ENCODE measurements at places on chromosomes 11 and 22. TPM values are rescaled to one million over a fixed set of nuclear protein-coding genes. Genes with fewer than 3 reads are reported as not detected.

DNA sequence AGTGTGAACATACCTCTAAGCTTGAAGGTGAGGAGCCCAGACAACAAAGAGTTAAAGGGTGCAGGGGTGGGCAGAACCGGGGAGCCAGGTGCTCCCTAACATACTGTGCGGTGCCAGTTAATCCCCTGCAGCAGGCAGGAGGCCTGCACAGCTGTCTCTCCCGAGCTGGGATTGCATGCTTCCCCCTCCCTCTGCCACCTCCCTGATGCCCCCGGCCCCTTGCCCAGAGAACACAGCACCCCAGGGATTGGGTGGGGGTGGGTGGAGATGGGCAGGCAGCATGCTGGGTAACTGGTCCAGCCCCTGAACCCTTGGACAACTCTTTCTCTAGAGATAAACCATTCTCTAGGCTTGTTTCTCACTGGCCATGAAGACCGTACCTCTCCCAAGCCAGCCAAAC is 67.7 kb upstream of the MYOD1 start:
- no peak overlapping the region for H3K4me3 ChIP-seq
- no peaks in the 10 kb centered on the region for H3K27me3 ChIP-seq
- no peak overlapping the region for H3K27ac ChIP-seq
- no peaks in the 10 kb centered on the region for H3K4me1 ChIP-seq
- no peaks in the 10 kb centered on the region for H3K36me3 ChIP-seq

GRCh38 chr11:2263724-2264360 is 6.5 kb downstream of the ASCL2 start:
- DNase-seq, result no peak
- no peak overlapping the region for H3K4me3 ChIP-seq
- H3K36me3 ChIP-seq, result no peaks in the 10 kb centered on the region

Gene MISFA
- total RNA-seq, result 0.75 TPM

DNA sequence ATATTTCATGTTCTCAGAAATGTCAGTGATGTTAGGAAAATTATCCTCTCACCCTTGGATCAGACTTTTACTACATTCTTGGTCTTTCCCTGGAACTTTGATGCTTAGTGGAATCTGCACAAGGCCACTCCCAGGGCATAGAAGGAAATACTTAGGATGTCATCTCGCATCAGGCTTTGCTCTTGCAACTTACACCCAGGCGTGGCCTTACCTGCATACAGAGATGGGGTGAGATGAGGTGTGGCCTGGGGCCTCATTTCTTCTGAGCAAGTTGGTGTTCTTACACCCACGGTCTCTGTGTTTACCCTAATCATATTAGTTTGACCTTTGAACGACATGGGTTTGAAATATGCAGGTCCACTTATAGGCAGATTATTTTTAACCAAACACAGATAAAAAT is 19.0 kb upstream of the OR52K2 start:
- no peak overlapping the region for H3K27ac ChIP-seq
- no peaks in the 10 kb centered on the region for H3K27me3 ChIP-seq
- no peaks in the 10 kb centered on the region for H3K36me3 ChIP-seq

GRCh38 chr11:72422414-72422813 is 11.9 kb downstream of the CLPB start:
- H3K4me3 ChIP-seq, result no peak overlapping the region
- no peak for DNase-seq
- H3K27me3 ChIP-seq, result no peaks in the 10 kb centered on the region
- H3K36me3 ChIP-seq, result no peaks in the 10 kb centered on the region

Gene OR5A1
- total RNA-seq, result not detected

GRCh38 chr11:62054484-62055121 is 69.2 kb upstream of the INCENP start:
- H3K4me1 ChIP-seq, result no peaks in the 10 kb centered on the region
- H3K27ac ChIP-seq, result no peak overlapping the region
- H3K27me3 ChIP-seq, result no peaks in the 10 kb centered on the region
- H3K36me3 ChIP-seq, result no peaks in the 10 kb centered on the region

DNA sequence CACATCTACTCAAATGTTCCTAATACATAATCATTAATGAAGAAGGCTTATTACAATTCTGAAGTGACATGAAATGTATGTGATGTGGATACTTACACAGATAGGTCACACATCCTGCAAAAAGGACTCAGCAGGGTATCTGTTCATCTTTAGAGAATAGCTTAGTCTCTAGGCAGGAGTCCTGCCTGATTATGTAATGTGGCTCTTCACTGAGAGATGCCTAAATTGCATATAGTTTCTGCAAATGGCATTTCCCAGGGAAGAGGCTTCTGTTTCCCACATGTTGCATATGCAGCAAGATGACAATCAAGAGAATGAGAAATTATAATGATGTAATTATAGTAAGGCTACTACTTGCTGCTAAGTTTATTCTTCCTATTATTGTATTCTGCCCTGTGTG is 58.8 kb upstream of the SLC36A4 start:
- H3K4me3 ChIP-seq, result no peak overlapping the region
- no peak overlapping the region for H3K27ac ChIP-seq
- H3K36me3 ChIP-seq, result no peaks in the 10 kb centered on the region
- H3K4me1 ChIP-seq, result no peaks in the 10 kb centered on the region
- H3K27me3 ChIP-seq, result no peaks in the 10 kb centered on the region
- DNase-seq, result no peak

GRCh38 chr22:46908641-46909107 is 146.2 kb downstream of the TBC1D22A start:
- H3K27me3 ChIP-seq, result no peaks in the 10 kb centered on the region
- no peaks in the 10 kb centered on the region for H3K4me1 ChIP-seq
- H3K4me3 ChIP-seq, result no peak overlapping the region
- no peak overlapping the region for H3K27ac ChIP-seq
- no peaks in the 10 kb centered on the region for H3K36me3 ChIP-seq
- no peak for DNase-seq

GRCh38 chr11:24196733-24197132 is 300.1 kb upstream of the LUZP2 start:
- H3K27ac ChIP-seq, result no peak overlapping the region
- H3K36me3 ChIP-seq, result no peaks in the 10 kb centered on the region
- H3K4me3 ChIP-seq, result no peak overlapping the region
- no peaks in the 10 kb centered on the region for H3K27me3 ChIP-seq

- no peaks in the 10 kb centered on the region for H3K36me3 ChIP-seq
- no peaks in the 10 kb centered on the region for H3K4me1 ChIP-seq
Measured at GRCh38 chr11:92492372-92492771, 267.8 kb downstream of the FAT3 start.

Gene CTTN
- total RNA-seq, result 2.2 TPM

DNA sequence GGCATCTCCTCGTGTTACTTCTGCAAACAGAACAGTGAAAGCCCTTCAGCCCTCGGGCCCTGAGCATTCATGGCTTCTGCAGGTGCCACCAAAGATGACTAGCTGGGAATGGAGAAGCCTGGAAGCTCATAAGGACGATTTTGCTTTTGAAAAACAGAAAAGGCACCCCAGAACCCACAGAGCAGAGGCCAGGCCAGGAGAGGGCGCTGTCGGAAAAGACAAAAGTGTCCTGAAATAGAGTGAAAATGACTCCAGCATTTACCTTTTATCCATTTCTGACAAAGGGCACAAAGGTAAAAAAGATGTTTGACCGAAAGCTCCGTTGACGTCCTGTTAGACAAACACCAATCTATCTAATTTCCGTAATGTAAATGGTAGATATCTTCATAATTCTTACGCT is 37.6 kb downstream of the ZNF195 start:
- H3K4me3 ChIP-seq, result no peak overlapping the region
- peak; percentile 40 for DNase-seq
- no peaks in the 10 kb centered on the region for H3K36me3 ChIP-seq
- no peak overlapping the region for H3K27ac ChIP-seq
- H3K27me3 ChIP-seq, result no peaks in the 10 kb centered on the region

DNA sequence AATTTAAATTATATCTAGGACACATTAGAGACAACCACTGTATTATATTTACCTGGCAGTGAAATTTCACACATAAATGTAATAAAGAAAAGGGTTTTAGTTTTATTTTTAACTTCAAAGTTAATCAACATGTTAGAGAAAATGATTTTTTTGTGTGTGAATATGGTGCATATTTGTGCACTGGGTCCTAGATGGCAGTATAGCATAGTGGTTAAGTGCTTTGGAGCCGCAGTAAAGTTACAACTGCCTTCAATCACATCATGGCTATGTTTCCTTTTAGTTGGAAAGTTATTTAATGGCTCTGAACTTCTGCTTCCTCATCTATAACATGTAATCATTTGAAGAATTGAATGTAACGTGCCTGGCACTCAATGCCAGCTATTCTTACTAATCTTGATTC is 108.9 kb upstream of the DDI1 start:
- H3K36me3 ChIP-seq, result no peaks in the 10 kb centered on the region
- H3K4me1 ChIP-seq, result no peaks in the 10 kb centered on the region
- H3K27ac ChIP-seq, result no peak overlapping the region

DNA sequence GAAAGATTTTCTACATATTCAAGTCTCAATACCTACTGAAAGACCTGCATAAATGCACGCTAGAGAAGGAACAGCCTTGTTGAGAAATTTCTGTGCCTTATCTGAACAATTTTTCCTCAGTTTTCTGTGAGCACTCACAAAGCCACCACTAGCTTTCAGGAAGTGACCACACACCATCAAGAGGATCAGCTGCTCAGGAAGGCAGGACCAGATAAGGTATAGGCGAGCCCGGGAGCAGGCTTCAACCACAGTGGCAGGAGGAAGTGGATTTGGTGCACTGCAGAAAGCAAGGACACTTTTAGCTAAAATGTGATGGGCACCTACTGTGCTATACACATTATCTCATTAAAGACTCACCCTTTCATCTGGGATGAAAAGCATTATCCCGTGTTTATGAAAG is 220.8 kb downstream of the RAB38 start:
- H3K4me1 ChIP-seq, result no peaks in the 10 kb centered on the region
- no peak overlapping the region for H3K4me3 ChIP-seq
- DNase-seq, result no peak
- H3K27ac ChIP-seq, result no peak overlapping the region
- no peaks in the 10 kb centered on the region for H3K27me3 ChIP-seq
- no peaks in the 10 kb centered on the region for H3K36me3 ChIP-seq

Gene KCNA4
- total RNA-seq, result not detected

DNA sequence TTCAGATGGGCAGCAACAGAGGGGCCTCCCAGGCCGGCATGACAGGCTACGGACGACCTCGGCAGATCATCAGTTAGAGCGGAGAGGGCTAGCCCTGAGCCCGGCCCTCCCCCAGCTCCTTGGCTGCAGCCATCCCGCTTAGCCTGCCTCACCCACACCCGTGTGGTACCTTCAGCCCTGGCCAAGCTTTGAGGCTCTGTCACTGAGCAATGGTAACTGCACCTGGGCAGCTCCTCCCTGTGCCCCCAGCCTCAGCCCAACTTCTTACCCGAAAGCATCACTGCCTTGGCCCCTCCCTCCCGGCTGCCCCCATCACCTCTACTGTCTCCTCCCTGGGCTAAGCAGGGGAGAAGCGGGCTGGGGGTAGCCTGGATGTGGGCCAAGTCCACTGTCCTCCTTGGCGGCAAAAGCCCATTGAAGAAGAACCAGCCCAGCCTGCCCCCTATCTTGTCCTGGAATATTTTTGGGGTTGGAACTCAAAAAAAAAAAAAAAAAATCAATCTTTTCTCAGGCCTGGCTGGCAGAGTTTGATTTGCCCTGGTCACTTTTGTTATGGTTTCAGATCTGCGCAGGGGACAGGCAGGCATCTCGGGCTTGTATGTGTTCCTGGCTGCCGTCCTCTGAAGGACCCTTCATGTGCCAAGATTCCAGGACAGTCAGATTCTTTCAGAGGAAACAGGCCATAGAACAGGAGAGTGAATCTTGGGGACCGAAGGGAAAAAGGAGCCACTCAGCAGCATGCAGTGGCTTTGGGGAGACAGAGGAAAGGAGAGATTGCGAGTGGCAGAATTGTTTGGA is 5.3 kb downstream of the TAGLN start:
- H3K4me3 ChIP-seq, result no peak overlapping the region
- H3K4me1 ChIP-seq, result no peaks in the 10 kb centered on the region
- no peaks in the 10 kb centered on the region for H3K27me3 ChIP-seq
- H3K36me3 ChIP-seq, result peaks cover 48% of the 10 kb centered on the region

GRCh38 chr22:20393705-20394476 is at the start of gene ZNF74:
Gene ZNF74 (plus strand): TSS chr22:20394151. CDS start chr22:20394629, 478 bp downstream.
- H3K4me3 ChIP-seq, result peak within 1 kb of the TSS; percentile 71
- H3K4me1 ChIP-seq, result peaks cover 17% of the 10 kb centered on the region
- no peaks in the 10 kb centered on the region for H3K27me3 ChIP-seq
- peak within 1 kb of the TSS; percentile 73 for H3K27ac ChIP-seq
- no peaks in the 10 kb centered on the region for H3K36me3 ChIP-seq
- DNase-seq, result peak; percentile 82

DNA sequence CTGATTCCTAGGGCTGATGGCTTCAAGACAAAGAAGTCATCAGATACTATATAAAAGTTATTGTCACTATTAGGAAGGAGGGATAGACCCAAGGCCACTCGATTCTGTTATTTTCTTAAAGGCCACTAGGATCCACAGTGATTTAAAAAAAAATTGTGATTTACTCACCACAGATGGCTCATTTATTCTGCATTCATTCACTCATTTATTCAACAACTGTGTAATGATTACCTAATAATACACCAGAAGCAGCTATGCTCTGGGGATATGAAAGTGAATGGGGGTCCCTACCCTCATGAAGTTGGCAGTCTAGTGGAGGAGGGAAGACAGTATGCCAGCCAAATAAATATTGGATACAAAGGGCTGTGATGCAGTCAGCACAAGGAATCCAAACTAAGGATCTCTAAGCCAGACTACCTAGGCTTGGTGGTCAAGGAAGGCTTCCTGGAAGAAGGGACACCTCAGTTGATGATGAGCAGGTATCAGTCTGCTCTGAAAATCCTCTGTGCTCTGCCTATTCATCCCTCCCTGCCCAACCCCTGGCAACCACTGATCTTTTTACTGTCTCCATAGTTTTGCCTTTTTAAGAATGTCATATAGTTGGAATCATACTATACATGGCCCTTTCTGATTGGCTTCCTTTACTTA is 110.5 kb downstream of the NAT10 start:
- no peaks in the 10 kb centered on the region for H3K36me3 ChIP-seq
- no peak for DNase-seq
- H3K4me1 ChIP-seq, result no peaks in the 10 kb centered on the region
- no peak overlapping the region for H3K27ac ChIP-seq
- H3K4me3 ChIP-seq, result no peak overlapping the region

- DNase-seq, result no peak
- H3K36me3 ChIP-seq, result no peaks in the 10 kb centered on the region
- no peaks in the 10 kb centered on the region for H3K4me1 ChIP-seq
- H3K27ac ChIP-seq, result no peak overlapping the region
Measured at GRCh38 chr11:89267660-89268302, 90.1 kb downstream of the TYR start.

Gene LRRC74B
- not detected for total RNA-seq

GRCh38 chr11:74694136-74694930 is 36.9 kb downstream of the CHRDL2 start:
- H3K4me1 ChIP-seq, result no peaks in the 10 kb centered on the region
- no peak for DNase-seq
- no peak overlapping the region for H3K4me3 ChIP-seq
- no peak overlapping the region for H3K27ac ChIP-seq

- H3K27me3 ChIP-seq, result no peaks in the 10 kb centered on the region
- no peak for DNase-seq
- no peak overlapping the region for H3K4me3 ChIP-seq
- H3K27ac ChIP-seq, result no peak overlapping the region
Measured at GRCh38 chr11:109864151-109864661, 229.0 kb upstream of the ZC3H12C start.

Measured in naive thymus-derived CD4-positive, alpha-beta T cell (primary cell).